ENCODE measurements at places on chromosomes 6 and 20. TPM values are rescaled to one million over a fixed set of nuclear protein-coding genes. Genes with fewer than 3 reads are reported as not detected.

- DNase-seq = no peak
These were observed 3.4 kb downstream of the LY86 start for GRCh38 chr6:6591778-6592465.

DNA sequence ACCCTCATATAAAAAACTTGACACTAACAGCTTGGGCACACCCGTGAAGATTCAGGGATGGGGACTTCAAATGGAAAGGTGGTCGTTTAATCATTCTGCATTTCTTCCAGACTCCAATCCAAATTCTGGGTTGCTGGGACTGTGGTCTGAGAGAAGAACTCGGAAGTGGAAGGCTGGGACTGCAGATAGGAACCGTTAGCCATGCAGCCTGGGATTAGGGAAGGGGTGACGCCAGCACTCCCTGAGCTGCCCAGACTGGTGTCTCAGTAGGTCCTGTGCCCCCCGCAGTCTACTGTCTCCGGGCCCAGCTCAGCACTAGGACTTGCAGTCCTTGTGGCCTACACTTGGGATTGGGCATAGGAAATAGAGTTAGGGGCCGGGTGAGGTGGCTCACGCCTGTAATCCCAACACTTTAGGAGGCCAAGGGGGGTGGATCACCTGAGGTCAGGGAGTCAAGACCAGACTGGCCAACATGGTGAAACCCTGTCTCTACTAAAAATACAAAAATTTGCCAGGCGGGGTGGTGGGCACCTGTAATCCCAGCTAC lies 511 bp upstream of the CLIC1 start:
- DNase-seq = no peak

DNA sequence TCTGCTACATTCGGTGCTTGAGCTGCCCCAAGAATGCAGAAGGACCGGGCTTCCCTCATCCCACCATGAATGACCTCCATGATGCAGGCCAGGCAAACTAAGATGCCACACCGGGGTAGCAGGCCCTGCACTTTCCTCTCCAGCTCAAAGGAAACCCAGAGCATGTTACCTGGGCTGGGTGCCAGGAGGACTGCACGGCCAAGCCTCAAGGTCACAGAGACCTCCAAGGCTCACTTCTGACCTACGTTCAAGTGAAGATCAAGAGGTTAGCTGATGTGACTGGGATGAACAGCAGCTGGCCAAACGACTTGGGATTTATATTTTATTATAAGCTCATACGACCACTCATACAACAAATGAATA lies 501.8 kb downstream of the CD83 start:
- DNase-seq = no peak

GRCh38 chr20:52785679-52786078 lies 186.5 kb upstream of the TSHZ2 start:
- no peak for DNase-seq

GRCh38 chr6:107740496-107741190 lies 83.5 kb downstream of the SCML4 start:
- DNase-seq = no peak

The ZC2HC1B gene
- not detected for total RNA-seq

The ATP6V1G2 gene
- total RNA-seq = 4.1 TPM

Measured in fibroblast of lung (primary cell).